Stimulated activated CD4-positive, alpha-beta T cell treated with anti-CD3 and anti-CD28 coated beads, Interleukin-4, amount 100 ng/mL, for 1 hour (primary cell): ENCODE measurements at places on chromosomes 1 and 21.
A peak's percentile ranks its signal among the peaks of the same experiment; 100 is the strongest.

DNA sequence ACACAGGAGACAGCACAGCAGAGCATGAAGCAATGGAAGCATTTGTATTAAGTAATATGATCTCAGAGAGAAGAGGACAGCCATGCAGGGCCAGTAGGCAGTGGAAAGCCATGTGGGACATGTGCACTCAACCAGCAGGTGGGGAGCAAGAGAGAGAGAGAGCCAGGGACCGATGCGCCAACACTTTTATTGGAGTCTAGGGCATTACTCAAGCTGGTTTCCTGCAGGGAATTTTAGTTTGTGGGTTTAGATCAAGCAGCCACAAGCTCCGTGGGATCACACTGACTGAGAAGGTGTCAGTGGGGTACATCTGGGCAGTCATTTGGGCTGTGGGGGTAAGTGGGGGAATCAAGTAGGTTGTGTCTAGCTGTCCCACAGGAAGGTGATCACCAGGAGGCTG lies 137.1 kb downstream of the PCBP3 start:
- no peak for DNase-seq

DNA sequence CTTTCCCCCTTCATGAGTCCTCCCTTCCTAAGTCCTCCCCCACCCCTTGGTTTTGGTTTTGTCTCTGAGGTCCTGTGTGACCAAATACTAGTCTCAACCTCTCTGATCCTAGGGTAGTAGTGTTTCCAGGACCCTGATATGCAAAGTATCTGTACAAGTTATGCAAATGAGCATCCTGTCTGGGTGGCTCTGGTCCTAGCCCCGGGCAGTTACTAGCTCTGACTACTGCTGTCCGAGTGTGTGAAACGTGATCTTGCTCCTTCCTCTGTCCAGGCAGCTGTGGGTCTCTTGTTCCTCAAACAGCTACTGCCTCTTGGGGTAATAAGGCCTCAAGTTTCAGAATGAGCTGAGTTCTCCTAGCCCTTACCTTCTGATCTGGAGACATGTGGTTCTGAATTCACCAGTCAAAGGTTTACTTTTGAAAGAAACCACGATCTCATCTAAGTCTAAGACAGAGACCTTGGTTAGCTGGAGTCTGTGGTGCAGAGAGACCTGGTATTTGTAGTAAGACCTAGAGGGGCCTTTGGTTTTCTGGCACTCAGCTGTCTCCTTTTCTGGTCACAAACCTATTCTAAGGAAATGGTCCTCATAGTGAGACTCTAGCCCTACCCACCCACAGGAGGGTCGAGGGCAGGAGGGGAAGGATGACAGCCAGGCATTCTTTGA lies 31.0 kb upstream of the IL19 start:
- DNase-seq, result no peak

DNA sequence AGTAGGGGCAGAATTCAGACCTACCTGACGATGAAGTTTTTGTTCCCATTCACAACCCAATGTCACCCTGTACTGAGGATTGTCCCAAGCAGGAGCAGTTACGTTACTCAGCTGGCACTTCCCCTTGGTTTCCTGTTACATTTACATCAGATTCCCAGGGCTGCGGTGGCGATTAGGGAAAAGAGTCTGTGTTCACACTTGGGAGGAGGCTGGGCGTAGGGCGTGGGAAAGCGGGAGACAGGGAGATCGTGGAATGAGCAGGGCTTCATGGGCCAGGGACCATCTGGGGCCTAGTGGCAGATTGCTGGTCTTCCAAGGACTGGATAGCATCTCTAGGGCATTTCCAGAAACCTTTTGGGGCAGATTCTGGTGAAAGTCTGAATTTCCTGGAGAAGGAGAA lies 39.0 kb downstream of the TBX19 start:
- no peak for DNase-seq

DNA sequence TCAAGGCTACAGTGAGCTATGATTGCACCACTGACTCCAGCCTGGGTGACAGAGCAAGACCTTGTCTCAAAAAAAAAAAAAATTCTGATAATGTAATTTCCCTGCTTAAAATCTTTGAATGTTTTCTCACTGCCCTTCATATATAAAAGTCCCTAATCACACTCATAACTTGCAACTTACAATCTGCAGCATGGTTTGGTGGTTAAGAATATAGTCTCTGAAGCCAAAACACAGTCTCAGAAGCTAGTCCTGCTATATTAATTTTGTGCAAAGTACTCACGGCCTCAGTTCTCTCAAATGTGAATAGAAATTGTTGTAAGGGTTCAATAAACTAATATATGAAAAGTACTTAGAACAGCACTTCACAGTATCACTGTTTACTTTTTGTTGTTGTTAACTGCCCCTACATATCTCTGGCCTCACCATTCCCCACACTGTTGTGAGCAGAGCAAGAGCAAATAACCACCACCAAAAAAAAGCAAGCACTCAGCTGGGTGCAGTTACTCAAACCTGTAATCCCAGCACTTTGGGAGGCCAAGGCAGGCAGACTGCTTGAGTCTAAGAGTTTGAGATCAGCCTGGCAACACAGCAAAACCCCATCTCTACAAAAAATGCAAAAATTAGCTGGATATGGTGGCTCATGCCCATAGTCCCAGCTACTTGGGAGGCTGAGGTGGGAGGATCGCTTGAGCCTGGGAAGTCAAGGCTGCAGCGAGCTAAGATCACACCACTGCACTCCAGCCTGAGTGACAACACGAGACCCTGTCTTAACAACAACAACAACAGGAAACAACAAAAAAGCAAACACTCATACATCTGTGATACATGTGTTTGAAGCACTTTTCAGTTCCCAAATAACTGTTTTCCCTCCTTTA lies 22.4 kb downstream of the ASH1L start:
- no peak for DNase-seq

DNA sequence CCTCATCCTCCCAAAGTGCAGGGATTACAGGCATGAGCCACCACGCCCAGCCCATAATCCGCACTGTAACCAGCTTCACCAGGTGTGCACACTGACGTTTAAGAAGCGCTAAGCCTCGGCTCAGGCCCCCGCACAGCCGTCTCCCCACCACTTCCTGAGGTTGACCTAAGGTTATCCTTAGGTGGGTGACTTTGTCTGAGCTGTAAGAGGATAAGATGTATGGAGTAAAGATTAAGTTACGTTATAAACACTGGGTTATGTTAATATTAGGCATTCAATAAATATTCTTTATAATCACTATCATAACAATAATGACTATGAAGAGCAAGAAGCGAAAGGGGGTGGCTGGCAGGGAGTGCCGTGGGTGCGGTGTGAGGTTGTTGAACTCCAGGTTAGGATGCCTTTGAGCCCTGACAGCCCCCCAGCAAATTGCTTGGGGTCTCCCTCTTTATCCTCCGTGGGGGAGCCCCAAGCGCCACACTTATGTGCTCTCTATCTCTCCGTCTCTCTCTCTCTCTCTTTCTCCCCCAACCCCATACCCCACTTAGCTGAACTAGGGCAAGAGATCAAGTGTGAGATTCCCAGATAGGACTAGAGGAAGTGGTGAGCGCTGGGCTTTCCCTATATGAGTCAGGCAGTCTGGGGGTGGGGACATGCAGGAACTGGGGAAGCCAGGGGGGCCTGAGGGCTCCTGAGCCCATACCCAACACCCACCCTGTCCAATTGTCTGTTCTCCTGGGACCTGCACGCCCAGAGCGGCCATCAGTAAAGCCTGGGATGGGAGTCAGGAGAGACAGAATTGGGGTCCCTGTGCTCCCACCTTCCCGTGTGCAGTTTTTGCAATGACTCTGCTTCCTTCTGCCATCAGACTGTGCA lies 7.6 kb downstream of the EFHD2 start:
- peak; percentile 55 for DNase-seq

- DNase-seq, result peak; percentile 21
Observed at GRCh38 chr1:15799004-15799867, 8.2 kb downstream of the UQCRHL start.
